Stimulated activated CD4-positive, alpha-beta T cell treated with anti-CD3 and anti-CD28 coated beads, Interleukin-1b, Interleukin-23, amount 100 ng/mL, for 48 hours (primary cell): ENCODE measurements at places on chromosomes 2 and 18.

DNA sequence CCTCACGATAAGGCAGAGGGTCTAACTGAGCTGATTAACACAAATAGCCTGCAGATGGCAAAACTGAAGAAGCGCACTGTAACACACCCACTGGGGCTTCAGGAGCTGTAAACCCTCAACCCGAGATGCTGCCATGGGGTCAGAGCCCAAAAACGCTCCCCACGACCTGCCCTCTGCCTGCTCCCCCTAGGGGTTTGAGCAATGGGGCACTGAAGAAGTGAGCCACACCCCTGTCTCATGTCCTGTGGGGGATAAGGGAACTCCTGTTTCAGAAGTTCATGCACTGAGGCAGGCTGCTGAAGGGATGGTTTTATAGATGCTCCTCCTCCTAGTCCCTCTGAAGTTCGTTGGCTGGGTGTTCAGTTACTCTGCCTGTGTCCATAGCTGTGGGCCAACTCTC, 105.9 kb upstream of the CELF4 start:
- no peak for DNase-seq

DNA sequence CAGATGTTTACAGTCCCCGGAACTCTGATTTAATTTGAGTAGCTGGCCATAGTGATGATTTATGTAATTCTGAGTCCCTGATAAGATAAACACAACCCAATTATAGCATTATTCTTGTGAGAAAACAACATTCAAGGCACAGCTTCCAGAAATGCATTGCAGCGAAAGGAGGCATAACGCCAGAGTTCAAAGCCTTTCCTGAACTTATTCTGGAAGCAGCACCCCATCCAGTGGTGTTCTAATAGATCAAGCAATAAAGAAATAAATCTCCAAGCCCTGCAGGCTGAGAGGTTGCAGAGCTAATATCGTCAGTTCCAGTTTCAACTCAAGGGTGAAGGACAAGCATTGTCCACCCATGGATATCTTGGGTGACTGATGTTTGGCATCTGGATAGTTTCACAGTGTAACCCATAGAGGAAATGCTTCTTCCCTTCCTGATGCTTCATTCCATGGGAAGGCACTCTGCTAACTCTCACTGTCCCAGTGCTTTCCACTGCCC, 18.8 kb downstream of the CDH2 start:
- no peak for DNase-seq

DNA sequence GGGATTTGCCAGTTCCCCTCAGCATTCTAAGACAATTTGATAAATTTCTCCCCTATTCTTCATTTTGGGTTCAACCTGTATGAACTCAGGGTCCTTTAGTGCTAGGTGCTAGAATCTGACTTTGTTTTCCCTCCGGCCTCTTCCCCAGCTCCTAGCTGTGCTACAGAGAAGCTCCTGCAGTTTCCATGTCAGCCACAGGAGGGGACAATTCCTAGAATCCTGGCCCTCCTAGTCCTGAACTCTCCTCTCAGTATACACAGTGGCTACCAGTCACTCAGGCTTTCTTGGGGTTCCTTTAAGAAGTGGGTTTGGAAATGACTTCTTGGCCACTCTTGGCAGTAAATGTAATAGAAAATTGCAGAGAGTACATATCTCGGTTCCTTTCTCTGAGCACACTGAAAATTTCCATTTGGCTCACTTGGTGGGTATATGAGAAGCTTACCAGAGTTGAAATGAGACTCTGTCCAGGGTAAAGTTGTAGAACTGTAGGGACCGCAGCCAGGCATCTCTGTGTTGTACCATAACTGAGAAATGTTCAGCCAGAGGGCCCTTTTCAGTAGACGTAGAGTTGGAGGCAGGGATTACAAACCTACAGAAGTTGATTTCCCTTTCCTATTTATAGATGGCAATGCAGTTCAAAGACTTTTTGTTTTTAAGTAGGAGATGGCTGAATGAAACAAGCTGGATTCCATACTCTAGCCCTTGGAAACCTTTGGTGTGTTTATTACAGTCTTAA, 5.0 kb upstream of the CHST10 start:
- DNase-seq = no peak

- peak; percentile 4 for DNase-seq
Observed at GRCh38 chr2:229713371-229714079, 830 bp downstream of the DNER start.

GRCh38 chr2:76826691-76827090, 695.5 kb downstream of the LRRTM4 start:
- DNase-seq = no peak

GRCh38 chr2:83951378-83951947, 507.6 kb downstream of the SUCLG1 start:
- no peak for DNase-seq

GRCh38 chr2:12479065-12479601, 237.6 kb upstream of the TRIB2 start:
- no peak for DNase-seq

DNA sequence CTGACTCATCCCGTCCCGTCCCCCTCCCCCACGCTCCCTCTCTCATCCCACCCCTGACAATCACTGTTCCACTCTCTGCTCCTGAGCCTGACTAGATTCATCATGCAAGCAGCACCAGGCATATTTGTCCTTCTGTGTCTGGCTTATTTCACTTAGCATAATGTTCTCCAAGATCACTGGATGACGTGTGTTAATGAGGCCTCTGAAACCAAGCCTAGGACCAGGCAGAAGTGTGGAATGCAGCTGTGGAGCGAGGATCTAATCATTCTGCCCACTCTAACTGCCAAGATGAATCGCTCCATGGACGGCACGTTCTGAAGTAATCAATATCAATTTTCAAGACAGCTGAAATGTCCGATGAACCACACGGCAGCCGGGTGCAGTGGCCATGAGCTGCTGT, 122.4 kb upstream of the ZNF236 start:
- DNase-seq = no peak

GRCh38 chr2:48915884-48916283, 160.4 kb upstream of the LHCGR start:
- no peak for DNase-seq

DNA sequence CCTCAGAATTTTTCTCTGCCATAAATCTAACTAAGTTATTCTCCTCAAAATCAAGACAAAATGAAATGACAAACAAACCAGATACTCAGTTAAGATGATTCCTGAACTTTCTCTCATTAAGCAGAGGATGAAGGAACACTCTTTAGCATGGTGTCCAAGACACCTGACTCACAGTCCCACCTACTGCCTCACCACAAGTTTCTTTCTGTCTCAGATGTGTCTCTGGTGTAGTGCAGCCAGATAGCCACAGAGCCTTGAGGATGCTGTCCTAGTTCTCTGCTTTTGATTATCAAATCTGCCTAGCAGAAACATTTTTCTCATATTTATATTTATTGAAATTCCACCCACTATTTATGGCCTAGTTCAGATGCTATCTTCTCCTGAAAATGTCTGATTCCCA, 103.6 kb upstream of the TMEM200C start:
- DNase-seq = no peak

DNA sequence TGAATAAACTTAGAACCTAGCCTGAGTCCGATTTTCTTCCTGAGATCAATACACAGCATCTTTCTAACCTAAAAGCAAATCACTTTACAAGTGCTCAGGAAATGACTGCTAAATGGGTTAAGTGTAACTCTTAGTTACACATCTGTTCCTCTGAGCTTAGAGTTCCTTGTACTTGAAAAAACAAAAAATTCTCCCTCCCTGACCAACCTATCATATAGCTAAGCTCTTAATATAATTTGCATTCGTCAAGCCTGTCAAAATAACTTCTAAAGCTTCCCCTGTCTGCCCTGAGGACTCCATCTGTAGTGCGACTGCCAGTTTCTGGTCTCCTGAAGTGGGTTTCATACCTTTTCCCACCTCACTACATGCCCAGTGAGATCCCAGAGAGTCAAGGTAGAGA, 190.4 kb downstream of the NCK2 start:
- DNase-seq = no peak

GRCh38 chr2:181047829-181048228, 67.4 kb downstream of the UBE2E3 start:
- no peak for DNase-seq

- no peak for DNase-seq
Observed at GRCh38 chr2:208101716-208102631, 22.4 kb downstream of the CRYGD start.
